NCI-H1105 (cell line): ENCODE measurements at places on chromosomes 4 and X.
A peak's percentile ranks its signal among the peaks of the same experiment; 100 is the strongest.

DNA sequence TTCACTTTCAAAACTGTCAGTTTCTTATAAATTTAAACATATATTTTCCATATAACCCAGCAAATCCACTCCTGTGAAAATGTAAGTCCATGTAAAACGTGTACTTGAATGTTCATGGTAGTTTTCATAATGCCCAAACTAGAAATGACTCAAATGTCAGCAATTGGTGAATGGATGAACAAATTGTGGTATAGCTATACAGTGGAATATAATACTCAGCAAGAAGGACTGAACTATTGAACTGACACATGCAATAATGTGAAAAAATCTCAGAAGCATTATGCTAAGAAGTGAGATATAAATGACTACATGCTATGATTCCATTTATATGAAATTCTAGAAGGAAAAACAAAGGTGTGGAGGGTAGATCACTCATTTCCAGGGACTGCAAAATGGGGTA, 52.2 kb downstream of the USP53 start:
- no peak for DNase-seq

DNA sequence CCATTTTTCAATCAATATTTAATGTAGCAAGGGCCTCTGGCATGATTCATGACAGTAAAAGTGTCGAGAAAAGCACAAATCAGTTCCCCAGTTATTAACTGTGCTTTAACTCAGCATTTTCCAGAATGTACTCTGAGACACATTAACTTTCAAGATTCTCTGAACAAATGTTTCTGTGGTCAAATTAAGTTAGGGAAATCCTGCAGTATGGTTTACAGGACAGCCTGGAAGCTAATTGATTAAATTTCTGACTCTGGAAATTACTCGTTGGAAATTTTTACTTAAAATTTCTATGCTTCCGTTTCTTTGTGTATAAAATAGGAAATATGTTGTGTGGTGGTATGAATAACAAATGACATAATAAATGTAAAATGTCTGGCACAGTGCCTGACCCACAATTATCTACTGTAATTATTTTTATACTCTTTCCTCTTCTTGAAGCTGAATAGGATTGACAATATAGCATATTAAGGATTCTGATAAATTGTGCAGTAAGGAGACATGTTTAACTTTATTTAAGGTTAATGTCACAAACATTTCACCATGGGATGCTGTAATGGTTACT, 33.7 kb downstream of the STK32B start:
- DNase-seq: no peak

DNA sequence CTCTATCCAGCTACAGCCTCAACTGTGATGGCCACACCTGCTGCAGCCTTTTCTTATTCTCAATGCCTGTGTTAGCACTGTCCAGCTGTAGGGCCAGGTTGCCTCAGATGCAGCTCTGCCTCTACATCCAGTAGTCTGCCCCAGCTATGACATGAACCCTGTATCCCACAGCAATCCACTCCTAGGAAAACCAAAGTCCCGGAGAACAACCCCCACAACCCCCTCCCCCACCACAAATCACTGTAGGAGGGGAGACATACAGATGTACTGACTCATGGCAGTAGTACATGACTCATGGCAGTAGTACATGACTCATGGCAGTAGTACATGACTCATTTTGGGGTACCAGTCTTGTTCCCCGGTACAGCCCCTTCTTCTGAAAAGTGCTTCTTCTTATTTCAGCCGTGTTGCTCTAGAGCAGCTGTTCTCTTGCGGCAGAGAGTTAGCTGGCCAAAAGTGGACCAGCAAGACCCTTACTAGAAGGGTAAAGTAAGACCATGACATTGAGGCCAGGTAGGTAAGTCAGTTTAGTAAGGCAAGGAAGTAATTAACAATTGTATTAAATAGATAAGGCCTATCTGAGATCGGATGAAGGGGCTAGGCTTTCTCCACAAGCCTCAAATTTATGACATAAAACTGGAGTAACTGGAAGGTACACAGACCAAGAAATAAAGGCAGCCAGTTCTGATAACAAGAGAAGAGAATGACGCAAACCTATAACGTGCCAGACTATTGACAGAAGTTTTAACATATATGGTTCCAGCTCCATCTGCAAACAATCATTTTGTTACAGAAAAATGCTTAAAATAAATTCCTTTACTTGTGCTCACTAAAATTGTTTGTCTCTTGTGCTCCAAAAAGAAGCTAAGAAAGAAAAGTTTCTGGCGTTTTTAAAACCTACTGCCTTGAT, 221.4 kb downstream of the TACR3 start:
- DNase-seq: no peak

DNA sequence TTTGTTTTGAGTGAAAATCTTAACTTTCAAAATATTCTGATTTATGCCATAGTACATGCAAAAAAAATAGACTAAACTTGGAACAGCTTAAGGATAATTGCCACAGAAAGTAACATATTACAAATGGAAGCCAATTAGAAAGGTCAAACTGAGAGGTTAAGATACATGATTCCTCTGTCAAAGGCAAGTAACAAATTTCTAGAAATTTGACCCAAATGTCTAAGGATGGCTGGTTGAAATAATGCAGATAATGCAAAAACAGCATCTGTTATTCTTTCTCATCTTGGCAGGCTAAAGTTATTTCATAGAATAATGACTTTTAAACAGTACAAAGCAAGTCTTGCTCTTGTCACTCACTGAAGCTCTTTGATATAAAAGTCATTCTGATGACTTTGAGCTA, 10.5 kb downstream of the FGF5 start:
- no peak for DNase-seq

DNA sequence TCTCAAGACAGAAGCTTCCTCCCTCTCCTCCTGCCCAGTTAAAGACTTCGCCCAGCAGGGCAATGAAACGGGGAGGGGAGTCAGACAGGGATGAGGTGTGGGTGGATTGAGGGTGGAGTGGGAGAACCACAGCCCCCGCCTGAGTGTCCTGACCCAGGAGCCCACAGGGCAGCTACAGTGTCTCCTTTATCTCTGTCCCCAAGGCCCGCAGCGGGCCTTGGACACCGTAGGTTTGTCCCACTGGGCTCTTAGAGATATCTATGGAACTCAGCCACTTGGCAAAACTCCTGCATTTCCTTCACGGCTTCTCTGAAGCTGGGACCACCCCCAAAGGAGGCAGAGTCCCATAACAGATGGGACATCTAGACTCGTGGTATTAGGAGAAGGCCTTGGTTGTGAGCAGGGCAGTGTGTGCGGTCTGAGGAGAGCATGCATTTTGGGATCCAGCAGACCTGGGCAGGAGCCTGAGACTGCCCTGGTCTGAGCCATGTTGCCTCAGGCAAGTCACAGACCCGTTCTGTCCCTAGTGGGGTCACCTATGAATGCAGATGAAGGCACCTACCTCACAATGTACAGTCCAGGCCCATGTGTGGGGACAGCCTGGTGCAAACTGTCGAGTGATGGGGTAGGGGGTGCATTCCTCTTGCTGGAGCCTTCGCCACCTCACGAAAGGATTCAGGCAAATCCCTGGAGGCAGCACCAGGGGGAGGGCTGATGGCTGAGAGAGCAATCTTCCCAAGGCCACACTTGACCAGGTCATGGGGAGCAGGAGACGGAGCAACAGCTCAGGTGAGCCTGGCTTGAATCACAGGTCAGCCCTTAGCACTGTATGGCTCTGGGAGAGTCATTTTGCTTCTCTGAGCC, 225.7 kb upstream of the PSAPL1 start:
- no peak for DNase-seq

- DNase-seq: no peak
These were observed 252.0 kb downstream of the FRMPD4 start for GRCh38 chrX:12390301-12390700.

GRCh38 chrX:10981506-10981905, 129.6 kb upstream of the HCCS start:
- DNase-seq: no peak

- DNase-seq: peak; percentile 20
These were observed at the start of gene NAP1L2 for GRCh38 chrX:73214426-73215094. NAP1L2 (minus strand) TSS chrX:73214851; CDS start chrX:73214492, 359 bp downstream.

DNA sequence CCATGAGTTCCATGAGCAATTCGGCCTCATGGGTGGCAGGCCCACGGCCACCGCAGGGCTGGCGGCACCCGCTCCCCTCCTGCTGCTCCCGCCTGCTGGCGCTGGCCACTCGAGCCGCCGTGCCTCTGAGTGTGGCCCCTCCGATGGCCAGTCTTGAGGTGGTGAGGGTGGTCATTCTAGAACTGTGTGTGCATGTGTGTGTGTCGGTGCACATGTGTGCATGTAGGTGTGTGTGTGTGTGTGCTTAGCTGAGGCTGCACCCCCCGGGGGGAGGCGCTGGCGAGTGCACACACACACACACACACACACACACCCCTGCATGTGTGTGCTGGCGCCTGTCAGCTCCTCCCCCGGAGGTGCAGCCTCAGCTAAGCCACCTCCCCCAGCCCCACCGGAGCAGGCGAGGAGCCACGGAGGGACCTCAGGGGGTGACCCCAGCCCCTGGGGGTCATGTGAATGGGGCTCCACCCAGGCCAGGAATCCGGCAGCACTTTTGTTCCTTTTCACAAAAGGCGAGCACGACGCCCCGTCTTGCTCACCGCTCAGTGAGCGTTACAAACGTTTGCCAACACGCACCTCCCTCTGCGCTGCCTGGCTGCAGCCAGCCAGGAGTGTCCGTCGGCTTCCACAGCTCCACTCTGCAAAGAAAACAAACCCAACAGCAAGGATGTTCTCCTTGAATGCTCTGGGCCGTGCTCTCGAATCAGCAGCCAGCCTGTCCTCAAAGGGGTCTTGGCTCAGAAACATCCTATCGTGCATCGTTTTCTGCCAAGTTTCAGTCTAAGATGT, 29.9 kb downstream of the FGFRL1 start:
- no peak for DNase-seq

GRCh38 chr4:121390335-121390734, 9.5 kb upstream of the QRFPR start:
- DNase-seq: no peak

DNA sequence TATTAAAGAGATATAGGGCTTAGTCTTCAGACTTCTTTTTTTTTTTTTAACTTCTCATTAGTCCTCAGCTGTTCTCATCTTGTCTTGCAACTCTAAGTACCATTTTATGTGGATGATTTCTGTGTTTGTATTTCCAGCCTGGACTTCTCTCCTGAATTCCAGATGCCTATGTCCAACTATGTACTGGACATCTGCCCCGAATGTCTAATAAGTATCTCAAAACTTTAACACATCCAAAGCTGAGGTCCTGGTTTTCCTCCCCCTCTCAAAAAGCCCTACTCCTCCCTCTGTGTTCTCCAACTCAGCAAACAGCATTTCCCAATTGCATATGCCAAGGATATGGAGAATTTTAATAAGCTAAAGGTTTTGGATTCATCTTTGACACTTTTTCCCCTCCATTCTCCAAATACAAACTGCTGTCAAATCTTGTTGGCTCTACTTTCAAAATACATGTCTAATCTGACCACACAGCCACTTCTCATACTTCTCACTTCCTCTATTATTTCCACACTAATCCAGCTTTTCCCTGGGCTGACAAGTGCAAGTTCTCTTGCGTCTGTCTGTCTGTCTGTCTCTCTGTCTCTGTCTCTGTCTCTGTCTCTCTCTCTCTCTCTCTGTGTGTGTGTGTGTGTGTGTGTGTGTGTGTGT, 79.8 kb downstream of the CLCN5 start:
- no peak for DNase-seq

- DNase-seq: no peak
These were observed 6.5 kb upstream of the JAKMIP1 start for GRCh38 chr4:6206771-6207290.

DNA sequence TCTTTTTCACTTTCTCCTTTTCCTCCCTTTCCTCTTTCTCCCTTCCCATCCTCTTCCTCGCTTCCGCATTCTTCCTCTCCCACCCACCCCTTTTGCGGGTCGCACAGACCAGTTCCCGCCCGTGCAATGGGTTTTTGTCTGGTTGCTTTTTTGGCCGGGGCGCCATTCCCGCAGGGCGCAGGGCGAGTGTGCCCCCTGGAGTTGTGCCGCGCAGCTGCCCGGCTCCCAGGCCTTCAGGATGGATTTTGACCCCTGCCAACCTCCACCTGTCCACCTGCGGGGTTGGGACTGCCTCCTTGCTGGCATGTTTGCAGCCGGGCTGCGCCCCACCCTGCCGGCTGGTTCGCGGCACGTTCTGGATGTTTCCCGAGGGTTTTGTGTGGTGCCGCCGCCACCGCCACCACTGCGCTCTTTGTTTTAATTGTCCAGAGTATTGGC, 578 bp upstream of the SEL1L3 start:
- DNase-seq: no peak

GRCh38 chr4:8719421-8719820, 126.9 kb downstream of the CPZ start:
- DNase-seq: no peak

- no peak for DNase-seq
These were observed 293.4 kb upstream of the NR3C2 start for GRCh38 chr4:148735432-148736155.

GRCh38 chr4:52665592-52665991, 6.5 kb upstream of the USP46 start:
- DNase-seq: no peak

DNA sequence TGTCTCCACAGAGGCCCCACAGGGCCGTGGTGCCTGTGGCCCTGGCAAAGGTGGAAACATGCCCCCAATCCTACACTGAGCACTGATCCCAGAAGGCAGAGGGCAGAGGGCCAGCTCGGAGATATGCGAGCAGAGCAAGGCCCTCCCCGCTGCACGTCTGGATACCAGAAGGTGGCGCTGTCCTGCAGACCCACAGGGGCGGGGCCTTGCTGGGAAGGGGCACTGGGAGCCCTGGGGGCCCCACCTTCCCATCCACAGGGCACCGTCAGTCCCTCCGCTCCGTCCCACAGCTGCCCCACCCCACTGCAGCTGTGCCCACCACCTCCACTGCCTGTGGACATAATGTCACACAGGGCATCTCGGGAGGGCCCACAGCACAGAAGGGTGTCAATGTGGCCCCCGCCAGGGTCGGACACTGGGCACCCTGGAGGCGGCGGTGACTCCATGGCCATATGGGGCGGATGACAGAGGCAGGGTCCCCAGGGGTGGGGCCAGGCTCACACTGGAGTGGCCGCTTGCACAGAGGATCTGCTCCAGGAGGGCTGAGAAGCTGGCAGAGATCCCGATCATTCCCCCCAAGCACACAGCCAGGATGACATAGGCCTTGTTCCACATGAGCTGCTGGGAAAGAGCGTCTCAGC, 4.8 kb downstream of the SLC49A3 start:
- DNase-seq: no peak

GRCh38 chrX:19758539-19758938, 128.9 kb downstream of the SH3KBP1 start:
- DNase-seq: no peak
